Foreskin melanocyte (primary cell): ENCODE measurements at places on chromosomes 2 and 18.

- DNase-seq, result peak; percentile 73
Observed at GRCh38 chr2:174023591-174024523, 58.7 kb upstream of the SP3 start.

GRCh38 chr2:1257334-1257733, 155.9 kb upstream of the TPO start:
- no peak for DNase-seq

- no peak for DNase-seq
Observed at GRCh38 chr18:11969904-11970835, 11.1 kb upstream of the IMPA2 start.

GRCh38 chr2:108458082-108458481, 9.1 kb downstream of the GCC2 start:
- no peak for DNase-seq

GRCh38 chr2:175355246-175355645, 173.7 kb upstream of the ATP5MC3 start:
- no peak for DNase-seq

- DNase-seq, result no peak
Observed at GRCh38 chr2:186551323-186552050, 38.4 kb upstream of the ITGAV start.

DNA sequence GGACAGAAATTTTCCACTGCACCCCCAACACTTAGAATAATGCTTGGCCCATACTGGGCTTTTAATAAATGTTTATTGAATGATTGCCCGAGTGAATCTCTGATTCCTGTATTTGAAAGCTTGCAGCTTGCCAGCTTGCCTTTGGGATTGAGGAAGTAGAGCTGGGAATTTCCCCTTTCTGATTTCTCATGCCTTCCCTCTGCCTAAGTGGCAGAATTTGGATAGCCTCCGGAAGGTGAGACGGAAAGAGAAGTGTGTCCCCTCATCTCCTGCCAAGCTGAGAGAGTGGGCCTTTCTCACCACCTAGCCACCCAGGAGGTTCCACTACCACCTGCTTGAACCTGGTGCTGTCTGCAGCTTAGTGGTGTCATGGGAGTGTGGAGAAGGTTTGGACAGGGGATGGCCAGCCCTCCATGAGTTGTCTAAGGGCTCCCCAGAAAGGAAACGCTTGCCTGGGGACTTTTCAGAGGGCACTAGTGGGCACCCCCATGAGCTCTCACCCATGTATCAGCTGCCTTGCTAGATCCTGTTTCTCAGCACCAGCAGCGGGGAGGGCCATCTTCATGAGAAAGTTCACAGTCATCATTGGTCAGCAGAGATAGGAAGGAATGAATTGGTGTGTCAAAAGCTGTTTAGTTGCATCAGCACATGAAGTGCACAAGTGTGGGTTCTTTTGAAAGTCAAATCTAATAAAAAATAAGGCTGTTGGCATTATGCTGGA, 8.6 kb upstream of the NCOA1 start:
- DNase-seq, result no peak

- DNase-seq, result no peak
Observed at GRCh38 chr18:61749031-61749430, 143.8 kb downstream of the RNF152 start.

DNA sequence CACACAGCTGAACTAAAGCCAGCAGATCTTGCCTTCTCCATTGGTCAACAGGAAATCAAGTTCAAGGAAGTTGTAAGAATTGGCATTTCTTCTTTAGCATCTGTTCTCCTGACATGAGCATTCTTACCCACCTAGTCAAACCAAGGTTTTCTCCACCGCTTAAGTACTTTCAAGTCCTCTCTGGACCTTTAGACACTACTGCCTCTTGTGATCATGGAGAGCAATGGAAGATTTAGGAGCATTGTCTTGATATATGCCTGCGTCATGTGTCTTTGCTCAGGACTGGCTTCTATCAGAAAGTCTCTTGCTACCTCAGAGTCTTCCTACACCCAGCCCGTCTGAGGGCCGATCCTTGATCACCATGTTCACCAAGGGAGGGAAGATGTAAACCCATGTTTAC, 262.2 kb downstream of the PHLPP1 start:
- DNase-seq, result no peak

DNA sequence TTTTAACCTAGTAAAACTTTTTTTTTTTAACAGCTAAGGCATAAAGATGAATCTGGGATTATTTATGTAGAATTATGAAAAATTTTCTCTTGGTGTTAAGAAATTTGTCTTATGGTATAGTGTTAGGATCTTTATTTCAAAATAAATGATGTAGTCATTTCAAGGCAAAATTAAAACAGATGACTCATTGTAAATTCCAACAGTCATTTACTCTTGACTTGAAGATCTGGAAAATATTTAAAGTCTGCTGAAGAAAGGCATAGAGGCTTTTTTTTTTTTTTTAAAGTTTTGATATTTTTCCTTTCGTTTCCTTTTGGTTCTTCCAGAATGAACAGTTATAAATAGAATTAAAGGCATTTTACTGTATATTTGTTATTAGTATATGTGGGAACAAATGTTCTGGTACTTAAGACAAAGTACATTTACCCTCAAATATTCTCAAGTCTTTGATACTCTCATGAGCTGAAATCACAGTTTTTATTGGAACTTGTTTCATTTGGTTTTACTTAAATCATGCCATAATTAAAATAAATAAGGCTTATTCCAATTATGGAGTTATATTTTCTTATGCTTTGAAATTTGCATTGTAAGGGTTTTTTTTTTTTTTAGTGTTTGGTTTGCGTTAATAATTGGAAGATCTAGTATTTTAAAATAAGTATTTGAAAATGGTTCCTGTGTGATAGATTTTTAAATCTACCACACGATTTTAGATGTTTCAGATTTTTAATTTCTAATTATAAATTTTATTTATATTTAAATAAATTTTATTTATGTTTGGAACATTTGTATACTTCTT, 29.9 kb downstream of the GLS start:
- peak; percentile 24 for DNase-seq

GRCh38 chr2:36477315-36477714, 120.7 kb downstream of the FEZ2 start:
- DNase-seq, result no peak

GRCh38 chr18:58792086-58792485, 72.6 kb upstream of the ZNF532 start:
- DNase-seq, result no peak

- no peak for DNase-seq
Observed at GRCh38 chr18:8757396-8757997, 52.1 kb downstream of the MTCL1 start.

GRCh38 chr2:30757749-30758148, 49.5 kb downstream of the CAPN13 start:
- DNase-seq, result no peak

DNA sequence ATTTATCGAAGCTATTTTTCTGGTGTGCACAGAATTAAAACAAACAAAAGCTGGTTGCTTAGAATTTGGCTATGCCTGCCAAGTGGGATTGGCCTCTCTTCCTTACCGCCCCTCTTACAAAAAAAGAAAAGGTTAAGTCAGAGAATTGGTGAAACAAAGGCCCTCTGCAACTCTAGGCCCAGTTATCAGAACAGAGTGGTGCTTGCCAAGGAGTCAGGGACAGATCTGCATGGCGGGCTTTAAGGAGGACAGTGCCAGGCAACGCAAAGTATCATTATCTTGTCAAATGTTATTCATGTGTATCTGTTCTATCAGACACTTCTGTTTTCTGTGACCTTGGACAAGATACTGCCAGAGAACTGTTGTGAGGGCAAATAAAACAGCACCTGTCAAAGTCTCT, 78.3 kb downstream of the TGIF1 start:
- DNase-seq, result no peak

GRCh38 chr2:238425979-238426567, 654 bp upstream of the ASB1 start:
- DNase-seq, result no peak

GRCh38 chr2:216799873-216800431, 59.9 kb downstream of the TNP1 start:
- DNase-seq, result no peak

DNA sequence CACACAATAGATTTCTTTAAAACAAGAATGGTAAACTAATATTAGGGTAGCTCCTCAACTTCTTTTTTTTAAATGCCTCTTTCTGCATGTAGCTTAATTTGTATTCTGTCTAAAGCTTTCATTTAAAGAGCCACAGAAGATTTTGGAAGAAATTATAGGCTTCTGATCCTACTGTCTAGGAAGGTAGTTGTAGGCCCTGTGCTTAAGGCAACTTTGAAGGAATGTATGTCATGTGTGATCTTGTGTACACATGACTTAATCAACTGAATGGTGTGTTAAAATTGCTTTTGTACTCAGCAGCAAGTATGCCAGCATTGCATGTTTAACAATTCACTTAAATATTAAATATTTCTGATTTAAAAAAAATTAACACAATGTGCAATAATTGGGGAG, 51.5 kb upstream of the LYPD6 start:
- DNase-seq, result no peak

GRCh38 chr18:70243131-70243929, 37.8 kb upstream of the RTTN start:
- no peak for DNase-seq

DNA sequence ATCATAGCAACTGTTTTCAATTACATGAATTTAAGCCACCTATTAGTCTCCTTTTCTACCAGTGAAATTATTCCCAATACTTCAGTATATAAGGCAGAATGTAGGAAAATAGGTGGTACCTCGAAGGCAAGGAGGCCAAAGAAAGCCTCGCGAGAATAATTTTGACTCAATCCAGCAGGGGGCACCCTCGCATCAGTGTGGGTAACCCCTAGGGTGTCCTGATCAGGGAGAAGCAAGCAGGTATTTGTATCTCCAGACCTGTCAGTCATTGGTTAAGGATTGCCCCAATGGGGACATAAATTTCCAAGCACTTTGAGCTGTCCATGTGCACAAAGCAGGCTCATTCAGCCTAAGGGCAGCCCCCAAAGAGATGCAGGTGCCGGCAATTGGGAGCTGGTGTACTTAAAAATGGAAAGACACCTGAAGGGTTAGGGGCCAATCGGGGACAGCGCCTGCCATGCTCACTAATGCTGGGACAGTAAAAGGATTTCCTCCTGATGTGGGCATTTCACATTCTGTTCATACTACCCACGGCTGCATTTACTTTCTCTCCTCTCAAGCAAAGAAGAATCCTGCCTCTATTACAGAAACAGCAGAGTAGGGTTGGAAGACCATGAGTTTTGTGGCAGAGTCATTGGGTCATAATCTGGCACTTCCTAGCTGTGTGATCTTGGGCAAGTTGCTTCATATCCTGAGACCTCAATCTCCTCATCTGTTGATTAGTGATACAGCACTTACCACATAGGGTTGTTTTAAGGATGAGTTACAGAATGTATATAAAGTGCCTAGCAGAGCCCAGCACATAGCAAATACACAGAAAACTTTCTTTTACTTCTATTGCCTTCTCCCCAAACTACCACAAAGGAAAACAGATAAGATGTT, 136.1 kb downstream of the ICOS start:
- DNase-seq, result peak; percentile 14

- no peak for DNase-seq
Observed at GRCh38 chr2:8605351-8606065, 76.3 kb upstream of the ID2 start.

- no peak for DNase-seq
Observed at GRCh38 chr2:119025013-119025412, 83.0 kb downstream of the MARCO start.

DNA sequence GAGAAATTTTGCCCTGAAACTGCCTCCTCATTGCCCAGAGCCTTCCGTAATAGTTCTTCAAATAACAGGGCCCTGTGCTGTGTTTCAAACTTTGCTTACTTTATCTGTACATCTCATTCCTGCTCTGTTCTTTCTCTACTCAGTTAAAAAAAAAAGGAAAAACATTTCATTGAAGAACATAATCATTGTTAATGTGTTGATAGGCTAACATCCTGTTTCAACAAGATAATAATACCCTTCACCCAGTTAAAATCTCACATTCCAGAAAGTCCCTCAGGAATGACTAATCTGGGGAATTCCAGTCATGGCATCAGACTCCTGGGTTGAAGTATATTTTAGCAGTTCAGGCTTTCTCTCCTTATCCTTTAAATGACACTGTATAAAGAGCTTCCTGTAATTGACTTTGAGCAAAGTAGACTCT, 45.6 kb upstream of the ITGAV start:
- peak; percentile 87 for DNase-seq
